ENCODE measurements at places on chromosomes 13 and 19. TPM values are rescaled to one million over a fixed set of nuclear protein-coding genes. Genes with fewer than 3 reads are reported as not detected.

Gene VSTM1
- total RNA-seq, result not detected

Gene ZNF845
- total RNA-seq, result 7.9 TPM

Gene PEG3
- total RNA-seq, result not detected

Gene NCAN
- 13.8 TPM for total RNA-seq

Gene RCBTB1
- total RNA-seq, result 44.1 TPM

DNA sequence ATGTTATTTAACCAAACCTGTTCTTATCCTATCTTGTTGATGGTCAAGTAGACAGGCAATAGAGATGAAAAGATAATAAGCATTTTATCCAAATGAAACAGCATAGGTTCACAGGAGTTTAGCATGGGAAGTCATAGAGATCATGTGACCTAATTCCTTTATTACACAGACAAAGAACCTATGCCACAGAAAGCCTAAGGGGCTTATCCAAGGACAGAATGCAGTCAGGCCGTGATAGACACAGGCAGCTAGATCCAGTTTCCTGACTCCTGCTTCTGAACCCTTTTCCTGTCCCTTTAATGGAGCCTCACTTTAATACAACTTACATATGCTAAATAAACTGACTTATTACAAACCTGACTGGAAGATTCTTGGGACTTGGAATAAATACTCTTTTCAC, 532.1 kb downstream of the IRS2 start:
- no peaks in the 10 kb centered on the region for H3K27me3 ChIP-seq
- peaks cover 17% of the 10 kb centered on the region for H3K4me1 ChIP-seq
- DNase-seq, result no peak
- no peak overlapping the region for H3K4me3 ChIP-seq

GRCh38 chr13:112170823-112171569, 104.0 kb downstream of the SOX1 start:
- no peak for DNase-seq
- peaks cover 6% of the 10 kb centered on the region for H3K36me3 ChIP-seq
- H3K4me1 ChIP-seq, result peaks cover 28% of the 10 kb centered on the region
- H3K4me3 ChIP-seq, result no peak overlapping the region
- H3K27me3 ChIP-seq, result no peaks in the 10 kb centered on the region
- no peak overlapping the region for H3K27ac ChIP-seq

Measured in neural crest cell (in vitro differentiated cells).